Activated CD8-positive, alpha-beta memory T cell treated with anti-CD3 and anti-CD28 coated beads, Interleukin-2, amount 50 U/mL, for 4 hours (primary cell): ENCODE measurements at places on chromosomes 6 and 20.

DNA sequence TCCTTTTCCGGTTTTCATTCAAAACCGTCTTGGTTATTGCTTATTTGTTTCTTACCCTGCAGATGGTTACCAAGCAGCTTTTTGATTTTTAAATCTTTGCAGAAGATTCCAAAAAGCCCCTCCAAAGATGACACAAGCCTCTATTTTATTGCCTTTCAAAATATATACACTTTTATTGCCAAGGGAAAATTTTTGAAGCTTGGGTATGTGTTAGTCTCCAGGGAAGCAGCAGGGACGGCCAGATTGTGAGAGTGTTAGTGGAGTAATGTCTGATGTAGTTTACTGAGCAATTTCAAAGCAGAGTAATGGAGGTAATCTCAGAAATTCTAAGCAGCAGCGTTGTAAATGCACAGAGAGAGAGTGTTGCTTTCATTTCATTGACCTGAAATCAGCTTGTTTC lies 193.8 kb downstream of the FARS2 start:
- no peak for DNase-seq

DNA sequence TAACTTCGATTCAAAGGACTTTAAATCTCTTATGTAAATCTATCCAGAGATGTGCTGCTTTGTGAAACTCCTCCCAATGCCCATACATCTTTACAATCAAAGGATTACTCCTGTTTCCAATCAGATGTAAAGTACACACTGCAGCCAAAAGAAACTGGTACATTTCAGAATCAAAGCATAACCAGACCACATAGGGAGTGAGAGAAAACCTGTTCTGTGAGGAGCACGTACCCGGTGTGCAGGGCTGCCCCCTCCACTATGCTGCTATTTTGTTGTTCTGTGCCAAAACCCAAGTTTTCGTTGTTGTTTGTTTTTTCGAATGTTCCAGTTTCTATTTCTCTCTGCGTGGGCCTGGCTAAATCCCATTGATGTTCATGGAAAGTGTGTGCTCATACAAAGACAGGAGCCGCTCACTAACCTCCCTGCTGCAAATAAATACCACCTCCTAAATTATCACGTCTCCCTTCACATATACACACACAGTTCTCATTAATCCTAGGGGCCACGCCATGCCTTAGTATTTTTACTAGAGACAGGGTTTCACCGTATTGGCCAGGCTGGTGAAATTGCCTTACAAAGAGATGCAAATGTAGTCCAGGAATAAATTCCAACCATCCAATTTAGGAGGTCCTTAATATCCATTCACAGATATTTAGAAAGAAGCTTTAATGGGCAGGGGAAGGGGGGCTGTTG lies 52.9 kb downstream of the ATP9A start:
- no peak for DNase-seq

- DNase-seq: no peak
Observed at GRCh38 chr6:44029444-44030185, 97.6 kb downstream of the MRPL14 start.

GRCh38 chr6:154909311-154909710 lies 85.8 kb upstream of the TIAM2 start:
- no peak for DNase-seq

DNA sequence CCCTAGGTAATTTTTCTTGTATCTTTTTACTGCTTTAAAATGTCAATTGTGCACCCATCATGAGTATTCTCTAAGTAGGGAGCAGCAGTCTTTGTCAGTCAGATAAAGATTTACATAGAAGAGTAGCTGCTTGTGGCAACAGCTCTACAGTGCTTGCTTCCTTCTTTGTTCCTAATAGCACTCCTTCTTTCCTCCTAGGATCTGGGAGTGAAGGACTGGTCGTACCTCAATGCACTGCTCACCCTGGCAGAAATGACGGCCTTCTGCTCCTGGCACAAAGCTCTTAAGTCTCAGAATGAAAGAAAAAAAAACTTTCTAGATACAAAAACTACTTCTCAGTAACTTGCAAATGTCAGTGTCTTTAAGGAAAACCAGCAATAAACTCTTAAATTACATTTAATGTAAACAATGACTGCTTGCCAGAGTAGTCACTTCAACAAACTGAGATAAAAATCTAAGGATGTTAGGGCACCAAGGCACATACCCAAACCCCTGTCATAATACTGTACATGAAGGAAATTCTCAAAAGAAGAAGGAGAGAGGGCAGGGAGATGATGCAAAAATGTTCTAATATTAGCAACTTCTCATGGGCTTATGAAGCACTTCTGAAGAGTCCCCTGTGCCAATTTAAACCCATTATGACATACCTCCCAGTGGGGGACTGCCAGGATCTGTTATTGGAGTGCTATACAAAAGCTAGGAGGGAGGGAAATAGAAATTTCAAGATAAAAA lies 34.0 kb downstream of the NCOA6 start:
- no peak for DNase-seq

GRCh38 chr6:52109171-52109571 lies 21.8 kb upstream of the PKHD1 start:
- DNase-seq: no peak

GRCh38 chr6:142165227-142165626 lies 18.2 kb downstream of the VTA1 start:
- DNase-seq: no peak

DNA sequence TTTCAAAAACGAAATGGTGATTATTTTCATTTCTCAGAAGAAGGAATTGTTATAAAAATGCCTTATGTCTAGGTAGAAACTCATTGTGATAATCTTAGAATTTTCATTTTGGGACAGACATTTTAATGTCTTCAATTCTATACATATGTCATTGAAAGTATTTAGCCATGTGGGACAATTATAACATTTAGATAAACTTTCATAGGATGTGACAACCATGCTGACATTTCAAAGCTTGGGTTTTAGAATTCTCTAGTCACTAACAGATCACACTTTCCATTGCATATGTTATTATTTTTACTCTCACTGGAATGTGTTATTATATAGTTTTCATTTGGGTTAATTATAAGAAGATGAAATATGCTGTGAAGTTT lies 4.9 kb downstream of the TAGAP start:
- DNase-seq: no peak

DNA sequence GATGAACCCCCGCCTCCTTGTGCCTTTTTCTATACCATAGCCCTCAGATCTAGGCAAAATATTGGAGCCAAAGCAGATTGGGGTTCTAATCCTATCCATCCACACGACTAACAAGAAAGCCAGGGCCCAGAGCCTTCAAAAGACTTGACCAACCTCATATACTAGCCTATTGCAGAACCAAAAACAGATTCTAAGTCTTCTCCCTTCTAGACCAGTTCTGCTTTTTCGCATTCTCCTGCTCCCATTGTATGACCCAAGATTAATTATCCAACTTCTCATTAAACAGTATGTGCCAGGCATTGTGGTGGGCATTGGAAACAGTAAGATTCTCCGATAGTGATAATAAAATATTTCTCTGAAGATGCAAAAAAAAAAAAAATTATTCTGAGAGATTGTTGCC lies 113.7 kb upstream of the JARID2 start:
- no peak for DNase-seq

- no peak for DNase-seq
Observed at GRCh38 chr6:34810936-34811632, 19.2 kb downstream of the BLTP3A start.

DNA sequence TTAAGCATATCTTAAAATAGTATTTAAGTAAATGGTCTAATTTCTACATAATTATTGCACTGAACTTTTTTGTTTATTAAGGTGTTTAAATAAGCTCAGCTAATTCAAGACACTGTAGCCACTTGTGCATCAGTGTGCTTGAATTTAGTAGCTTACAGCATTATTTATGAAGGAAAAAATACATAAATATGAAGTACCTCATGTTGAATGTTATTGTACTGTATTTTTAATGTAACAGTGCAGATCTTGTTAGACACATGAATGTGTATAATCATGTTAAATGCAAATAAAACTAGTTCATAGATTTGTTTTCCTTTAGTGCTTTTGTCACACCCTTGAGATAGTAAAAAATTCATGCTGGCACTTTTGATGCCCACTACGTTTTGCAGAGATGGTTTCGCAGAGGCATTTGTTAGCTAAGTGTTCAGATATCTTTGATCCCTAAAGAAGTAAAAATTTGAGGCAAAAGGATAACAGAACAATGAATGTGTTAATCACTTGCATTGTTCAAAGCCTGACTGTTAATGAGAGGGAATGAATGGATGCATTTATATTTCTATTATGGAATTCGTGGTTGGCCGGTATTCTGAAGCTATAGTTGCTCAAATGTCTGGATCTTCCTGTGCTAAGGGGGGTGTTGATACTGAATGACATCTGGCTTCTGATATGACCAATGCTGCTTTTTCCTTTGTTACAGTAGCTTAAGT lies 8.8 kb downstream of the BTBD3 start:
- no peak for DNase-seq

DNA sequence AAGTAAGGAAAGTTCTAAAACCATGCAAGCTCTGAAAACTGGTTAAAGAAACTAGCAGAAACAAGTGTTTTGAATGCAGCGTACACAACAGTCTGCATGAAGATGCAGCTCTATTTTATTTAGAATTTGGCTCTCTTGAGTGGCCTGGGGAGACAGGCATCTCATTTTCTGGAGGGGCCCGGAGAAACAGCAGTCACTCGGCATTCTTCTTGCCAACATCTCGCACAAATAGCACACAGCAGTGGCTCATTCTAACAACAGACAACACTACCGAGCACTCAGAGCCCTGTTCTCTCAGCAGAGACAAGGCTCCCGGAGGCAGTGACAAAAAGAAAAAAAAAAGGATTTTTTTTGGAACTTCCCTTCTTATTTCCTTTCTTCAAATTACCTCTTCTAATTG lies 108.5 kb upstream of the STMND1 start:
- no peak for DNase-seq

- DNase-seq: no peak
Observed at GRCh38 chr20:7123457-7123856, 356.0 kb downstream of the BMP2 start.

- DNase-seq: no peak
Observed at GRCh38 chr6:141158740-141159139, 974.0 kb upstream of the GJE1 start.

- no peak for DNase-seq
Observed at GRCh38 chr6:120826253-120826652, 508.0 kb downstream of the TBC1D32 start.

DNA sequence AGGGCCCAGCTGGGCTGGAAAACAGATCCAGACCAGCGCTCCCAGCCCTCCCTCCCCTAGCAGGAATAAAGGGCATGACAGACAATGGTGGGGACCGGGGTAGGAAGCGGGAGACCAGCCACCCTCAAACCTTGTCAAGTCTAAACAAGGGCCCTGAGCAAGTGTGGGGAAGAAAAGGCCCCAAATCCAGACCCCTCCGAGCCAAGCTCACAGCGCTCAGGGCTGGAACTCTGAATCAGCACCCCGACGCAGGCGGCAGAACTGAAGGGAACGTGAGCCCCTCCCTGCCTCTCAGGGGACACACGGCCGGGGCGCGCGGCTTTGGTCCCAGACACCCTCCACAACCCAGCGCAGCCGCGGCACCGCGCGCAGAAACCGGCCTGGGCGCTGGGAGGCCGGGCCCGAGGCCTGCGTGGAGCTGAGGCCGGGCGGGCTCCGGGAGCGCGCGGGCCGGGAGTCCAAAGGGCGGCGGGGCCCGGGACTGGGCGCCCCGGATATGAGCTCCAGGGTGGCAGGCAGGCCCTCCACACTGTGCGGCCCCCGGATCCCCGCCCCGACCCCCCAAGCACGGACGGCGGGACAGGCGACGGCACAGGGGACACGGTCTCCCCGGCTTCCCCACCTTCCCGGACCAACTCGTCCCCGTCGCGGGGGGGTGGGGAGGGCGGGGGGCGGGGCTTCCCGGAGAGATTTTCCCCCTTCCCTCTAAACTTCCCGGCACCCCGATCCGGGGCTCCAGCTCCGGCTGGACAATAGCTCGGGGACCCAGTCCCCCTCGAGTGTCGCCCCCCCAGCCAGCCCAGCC lies 641 bp downstream of the TEAD3 start:
- DNase-seq: no peak

GRCh38 chr20:8932192-8933165 lies 136.4 kb upstream of the PLCB4 start:
- no peak for DNase-seq

GRCh38 chr6:162554531-162554930 lies 173.0 kb downstream of the PRKN start:
- no peak for DNase-seq

DNA sequence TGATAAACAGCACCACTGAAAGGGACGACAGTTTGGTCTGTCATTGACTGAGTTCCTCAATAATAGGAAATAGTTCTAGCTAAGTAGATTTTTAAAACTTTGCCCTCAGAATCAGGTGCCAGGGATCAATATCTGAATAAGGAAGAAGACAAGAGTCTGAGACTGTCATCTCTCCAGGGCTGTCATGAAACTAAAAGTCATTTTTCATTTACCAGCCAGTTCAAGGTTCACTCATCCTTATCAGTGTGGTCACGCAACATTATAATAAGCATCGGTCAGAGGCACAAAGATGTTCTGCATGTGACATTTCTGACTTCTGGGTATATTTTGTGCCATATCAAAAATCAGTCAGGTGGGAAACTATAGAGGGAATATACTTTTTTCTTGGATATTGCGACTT lies 52.5 kb upstream of the E2F3 start:
- no peak for DNase-seq

DNA sequence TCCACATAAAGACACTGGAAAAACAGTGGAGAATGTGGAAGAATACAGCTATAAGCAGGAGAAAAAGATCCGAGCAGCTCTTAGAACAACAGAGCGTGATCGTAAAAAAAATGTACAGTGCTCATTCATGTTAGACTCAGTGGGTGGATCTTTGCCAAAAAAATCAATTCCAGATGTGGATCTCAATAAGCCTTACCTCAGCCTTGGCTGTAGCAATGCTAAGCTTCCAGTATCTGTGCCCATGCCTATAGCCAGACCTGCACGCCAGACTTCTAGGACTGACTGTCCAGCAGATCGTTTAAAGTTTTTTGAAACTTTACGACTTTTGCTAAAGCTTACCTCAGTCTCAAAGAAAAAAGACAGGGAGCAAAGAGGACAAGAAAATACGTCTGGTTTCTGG lies 57.1 kb downstream of the MAP3K4 start:
- DNase-seq: no peak

DNA sequence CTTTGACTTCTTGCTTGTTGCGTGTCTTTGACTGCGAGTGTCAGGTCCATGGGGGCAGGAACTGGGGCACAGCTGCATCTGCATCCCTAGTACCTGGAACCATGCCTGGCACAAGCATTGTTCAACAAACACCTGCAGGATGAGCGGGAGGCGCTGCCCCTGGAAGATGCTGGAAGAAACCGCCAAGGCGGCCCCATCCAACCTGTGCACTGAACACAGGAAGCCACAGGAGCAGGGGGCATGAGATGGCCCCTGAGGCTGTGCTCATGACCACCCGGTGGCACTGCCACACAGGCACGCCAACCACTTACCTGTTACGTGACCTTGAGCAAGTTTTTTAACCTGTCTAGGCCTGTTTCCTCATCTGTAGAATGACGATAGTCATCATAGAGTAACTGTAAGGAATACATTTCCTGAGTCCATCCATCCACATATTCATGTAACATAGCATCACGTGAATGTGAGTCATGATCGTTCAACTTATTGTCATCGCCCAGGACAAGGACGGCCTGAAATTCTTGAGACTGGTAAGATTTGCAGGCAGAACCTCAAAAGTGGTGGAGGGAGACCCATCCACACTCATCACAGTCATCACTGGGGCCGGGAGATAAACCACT lies 374.2 kb downstream of the PREX1 start:
- no peak for DNase-seq

- DNase-seq: no peak
Observed at GRCh38 chr6:20789162-20789561, 254.9 kb downstream of the CDKAL1 start.

- DNase-seq: no peak
Observed at GRCh38 chr6:11200356-11200755, 32.1 kb downstream of the NEDD9 start.
